Body of pancreas (tissue), 4 donors: ENCODE measurements at places on chromosomes 3 and 15. TPM values are rescaled to one million over a fixed set of nuclear protein-coding genes. Genes with fewer than 3 reads are reported as not detected.

Gene P2RY1
- total RNA-seq: 6.9 TPM

Gene CHRM5
- total RNA-seq: not detected

Gene MESP2
- total RNA-seq: not detected

Gene DRD3
- not detected for total RNA-seq
